DMS79 treated with DMSO at 0.1 percent for 48 hours (cell line): ENCODE measurements at places on chromosomes 13 and 19.
A peak's percentile ranks its signal among the peaks of the same experiment; 100 is the strongest.

- DNase-seq = peak; percentile 7
Observed at GRCh38 chr13:26476111-26476781, 81.2 kb upstream of the WASF3 start.

DNA sequence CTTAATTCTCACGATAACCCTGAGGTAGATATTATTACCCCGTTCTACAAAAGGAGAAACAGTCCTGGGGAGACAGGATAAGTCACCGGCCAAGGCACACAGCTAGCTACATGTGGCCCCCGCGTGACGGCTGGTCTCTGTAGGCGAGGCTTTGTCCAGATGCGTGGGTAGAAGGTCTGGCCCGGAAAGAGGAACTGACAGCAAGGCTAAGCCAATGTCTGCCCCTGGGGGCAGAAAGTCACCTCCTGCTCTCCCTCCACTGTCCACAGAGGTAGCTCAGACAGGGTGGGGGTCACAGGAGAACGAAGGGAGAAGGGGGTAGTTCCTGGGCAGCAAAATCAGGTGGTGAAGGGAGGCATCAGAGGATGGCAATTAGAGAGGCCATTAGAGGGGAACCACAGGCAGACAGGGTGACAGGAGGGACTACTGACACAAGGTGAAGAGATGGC lies 1.8 kb downstream of the APOC4 start:
- DNase-seq = no peak

DNA sequence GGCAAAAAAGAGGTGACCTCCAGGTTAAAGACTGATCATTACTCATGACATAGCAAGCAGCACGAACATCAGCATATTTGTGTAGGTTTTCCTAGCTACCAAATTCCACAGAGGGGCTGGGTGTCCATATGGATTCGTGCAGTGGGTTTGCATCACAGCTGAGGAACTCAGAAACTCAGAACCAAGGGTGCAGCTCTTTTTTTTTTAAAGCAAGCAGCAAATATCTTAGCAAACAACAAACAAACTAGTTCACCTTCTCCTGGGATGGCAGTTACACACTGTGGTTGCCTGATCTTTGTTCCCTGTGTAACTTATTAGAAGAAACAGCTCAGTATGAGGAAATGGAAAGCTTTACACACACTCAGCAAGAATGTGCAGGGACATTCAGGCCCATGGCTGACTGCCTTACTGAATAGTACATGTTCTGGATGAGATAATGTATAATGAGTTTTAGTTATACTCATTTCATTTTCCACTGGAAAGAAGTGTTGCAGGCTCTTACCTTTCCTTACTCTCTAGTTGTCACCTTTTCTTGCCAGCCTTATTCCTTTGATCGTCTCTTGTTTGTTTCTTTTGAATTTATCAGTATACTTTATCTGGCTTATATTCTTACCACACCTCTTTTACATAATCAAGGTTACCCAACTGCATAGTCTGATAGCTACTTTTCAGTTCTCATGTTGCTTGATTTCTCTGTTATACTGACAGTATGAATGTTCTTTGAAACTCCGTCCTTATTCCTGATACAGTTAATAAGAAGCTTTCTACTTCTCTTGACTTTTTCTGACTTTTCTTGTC lies 4.3 kb downstream of the NDFIP2 start:
- no peak for DNase-seq

- DNase-seq = no peak
Observed at GRCh38 chr19:10191347-10191746, 3.4 kb downstream of the DNMT1 start.

- no peak for DNase-seq
Observed at GRCh38 chr13:31037874-31038500, 105.5 kb downstream of the TEX26 start.

DNA sequence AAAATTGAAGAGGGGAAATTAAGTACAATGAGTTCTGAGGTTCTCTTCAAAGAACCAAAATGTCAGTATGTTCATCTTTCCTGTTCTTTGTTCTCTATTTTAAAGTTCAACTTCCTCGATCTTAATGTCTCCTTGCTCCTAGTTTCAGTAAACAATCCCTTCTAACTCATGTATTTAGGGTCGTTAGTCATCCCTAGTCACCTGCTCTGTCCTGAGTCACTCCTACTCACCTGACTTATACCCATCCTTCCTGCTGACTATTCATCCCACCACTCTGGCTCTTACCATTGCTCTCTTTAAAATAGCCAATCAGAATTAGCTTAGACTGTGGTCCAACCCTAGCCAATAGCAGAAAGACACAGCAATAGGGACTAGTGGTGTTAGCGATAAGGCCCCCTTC lies 24.3 kb downstream of the ZNF90 start:
- no peak for DNase-seq

- no peak for DNase-seq
Observed at GRCh38 chr13:46662690-46663089, 109.7 kb downstream of the LRCH1 start.

DNA sequence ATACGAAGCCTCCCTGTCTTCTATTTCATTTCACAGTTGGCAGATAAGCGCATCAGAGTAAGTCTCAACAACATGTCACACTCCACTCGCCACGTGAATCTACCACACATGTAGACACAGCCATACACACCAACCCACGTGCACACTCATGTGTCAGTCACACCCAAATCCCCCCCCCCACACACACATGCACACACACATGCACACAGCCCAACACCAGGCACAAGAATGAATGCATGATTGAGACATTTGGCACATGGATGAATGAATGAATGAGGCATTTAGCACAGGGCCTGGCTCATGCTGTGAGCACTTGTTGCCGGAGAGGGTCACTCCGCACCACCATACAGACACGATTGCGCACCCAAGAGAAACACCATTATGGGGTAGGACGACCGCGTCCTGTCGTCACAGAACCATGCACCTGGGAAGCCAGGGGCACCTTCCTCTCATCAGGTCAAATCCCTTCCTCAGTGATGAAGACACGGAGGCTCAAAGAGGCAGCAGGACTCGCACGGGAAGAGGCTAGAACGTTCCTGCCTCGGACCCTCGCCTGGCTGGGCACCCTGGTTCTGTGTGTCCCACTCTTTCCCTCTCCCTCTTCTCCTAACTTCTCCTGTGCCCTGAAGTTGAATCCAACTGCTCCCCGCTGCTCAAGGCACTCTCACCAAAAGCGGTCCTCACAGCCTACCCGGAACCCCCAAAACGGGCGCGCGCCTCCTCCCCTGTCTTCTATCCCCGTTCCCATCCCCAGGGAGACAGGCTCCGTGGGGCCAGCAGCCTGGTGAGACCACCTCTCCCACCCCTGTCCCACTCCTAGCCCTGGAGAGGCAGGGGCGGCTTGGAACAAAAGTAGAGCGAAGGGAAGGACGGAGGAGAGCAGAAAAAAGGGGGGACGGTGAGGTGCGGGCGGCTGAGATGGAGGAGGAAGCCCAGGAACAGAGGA lies 1.3 kb downstream of the MEIS3 start:
- no peak for DNase-seq

- DNase-seq = peak; percentile 72
Observed at GRCh38 chr13:111165241-111166010, 50.3 kb downstream of the ARHGEF7 start.

GRCh38 chr13:110158226-110158625 lies 148.7 kb downstream of the COL4A1 start:
- DNase-seq = no peak

DNA sequence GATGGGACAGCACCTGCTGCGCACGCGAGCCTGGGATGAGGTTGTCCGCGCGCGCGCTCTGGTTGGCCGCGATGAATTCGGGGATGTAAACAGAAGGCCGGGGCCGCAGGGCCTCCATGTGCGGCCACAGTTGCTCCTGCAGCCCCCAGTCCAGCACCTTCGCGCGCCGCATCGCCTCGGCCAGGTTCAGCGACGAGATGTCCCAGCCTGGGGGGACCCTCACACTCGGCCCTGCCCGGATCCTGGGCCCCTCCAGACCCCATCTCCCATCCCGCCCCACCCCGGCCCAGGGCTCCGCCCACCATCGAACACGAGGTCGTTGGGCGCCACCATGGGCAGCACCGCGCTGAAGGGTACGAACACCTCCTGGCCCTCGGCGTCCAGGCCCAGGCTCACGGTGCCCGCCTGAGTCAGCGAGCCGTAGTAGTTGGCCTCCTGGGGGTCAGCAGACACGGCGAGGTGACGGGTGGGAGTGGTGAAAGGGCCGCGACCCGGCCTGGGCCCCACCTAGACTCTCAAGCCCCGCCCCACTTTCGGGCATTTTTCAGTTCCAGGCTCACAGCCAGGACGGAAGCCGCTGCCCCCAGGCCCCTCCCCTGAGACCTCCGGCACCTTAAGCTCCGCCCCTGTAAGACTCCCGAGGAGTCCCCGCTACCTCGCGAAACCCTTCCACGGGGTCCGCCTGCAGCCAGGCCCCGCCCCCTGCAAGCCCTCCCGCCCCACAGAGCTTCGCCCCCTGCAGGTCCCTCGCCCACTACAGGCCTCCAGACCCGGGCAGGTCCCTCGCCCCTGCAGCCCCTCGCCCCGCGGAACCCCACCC lies 1.1 kb downstream of the ISYNA1 start:
- DNase-seq = peak; percentile 82

DNA sequence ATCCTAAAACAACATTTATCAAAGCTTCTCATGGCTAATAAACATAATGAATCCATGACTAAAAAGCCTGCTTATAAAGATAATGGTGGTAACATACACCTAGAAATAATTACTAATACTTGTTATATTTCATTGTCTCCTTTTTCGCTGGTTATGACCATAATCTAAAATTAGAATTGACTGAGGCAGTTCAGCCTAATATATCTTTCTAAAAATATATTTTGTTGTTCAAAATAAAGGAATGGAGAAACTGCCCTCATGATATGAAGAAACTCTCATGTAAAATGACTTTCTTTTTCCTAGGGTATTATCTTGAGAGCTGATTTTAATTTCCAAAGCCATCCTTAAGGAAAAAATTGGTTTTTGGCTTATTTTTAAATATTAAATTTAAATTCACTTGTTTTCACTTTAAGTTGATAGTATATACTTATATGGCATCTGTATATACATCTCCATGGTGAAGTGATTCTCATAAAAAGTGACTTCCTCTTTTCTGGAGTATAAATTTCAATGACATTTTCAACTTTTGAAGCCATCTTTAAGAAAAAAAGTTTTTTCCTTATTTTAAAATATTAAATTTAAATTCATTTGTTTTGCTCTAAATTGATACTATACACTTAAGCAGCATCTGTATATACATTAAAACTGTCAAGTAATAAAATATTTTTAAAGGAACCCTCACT lies 204.6 kb downstream of the VWA8 start:
- no peak for DNase-seq

DNA sequence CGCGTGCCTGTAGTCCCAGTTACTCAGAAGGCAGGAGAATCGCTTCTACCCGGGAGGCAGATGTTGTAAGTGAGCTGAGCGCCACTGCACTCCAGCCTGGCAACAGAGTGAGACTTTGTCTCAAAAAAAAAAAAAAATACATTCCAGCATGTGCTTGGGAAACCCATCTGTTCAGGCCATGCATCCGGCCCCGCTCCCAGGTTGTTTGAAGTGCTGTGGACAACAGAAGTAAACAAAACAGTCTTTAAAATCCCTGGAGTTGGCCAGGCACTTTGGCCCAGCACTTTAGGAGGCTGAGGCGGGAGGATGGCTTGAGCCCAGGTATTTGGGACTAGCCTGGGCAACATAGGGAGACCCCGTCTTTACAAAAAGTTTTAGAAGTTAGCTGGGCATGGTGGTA lies 3.2 kb upstream of the PTPRS start:
- no peak for DNase-seq

DNA sequence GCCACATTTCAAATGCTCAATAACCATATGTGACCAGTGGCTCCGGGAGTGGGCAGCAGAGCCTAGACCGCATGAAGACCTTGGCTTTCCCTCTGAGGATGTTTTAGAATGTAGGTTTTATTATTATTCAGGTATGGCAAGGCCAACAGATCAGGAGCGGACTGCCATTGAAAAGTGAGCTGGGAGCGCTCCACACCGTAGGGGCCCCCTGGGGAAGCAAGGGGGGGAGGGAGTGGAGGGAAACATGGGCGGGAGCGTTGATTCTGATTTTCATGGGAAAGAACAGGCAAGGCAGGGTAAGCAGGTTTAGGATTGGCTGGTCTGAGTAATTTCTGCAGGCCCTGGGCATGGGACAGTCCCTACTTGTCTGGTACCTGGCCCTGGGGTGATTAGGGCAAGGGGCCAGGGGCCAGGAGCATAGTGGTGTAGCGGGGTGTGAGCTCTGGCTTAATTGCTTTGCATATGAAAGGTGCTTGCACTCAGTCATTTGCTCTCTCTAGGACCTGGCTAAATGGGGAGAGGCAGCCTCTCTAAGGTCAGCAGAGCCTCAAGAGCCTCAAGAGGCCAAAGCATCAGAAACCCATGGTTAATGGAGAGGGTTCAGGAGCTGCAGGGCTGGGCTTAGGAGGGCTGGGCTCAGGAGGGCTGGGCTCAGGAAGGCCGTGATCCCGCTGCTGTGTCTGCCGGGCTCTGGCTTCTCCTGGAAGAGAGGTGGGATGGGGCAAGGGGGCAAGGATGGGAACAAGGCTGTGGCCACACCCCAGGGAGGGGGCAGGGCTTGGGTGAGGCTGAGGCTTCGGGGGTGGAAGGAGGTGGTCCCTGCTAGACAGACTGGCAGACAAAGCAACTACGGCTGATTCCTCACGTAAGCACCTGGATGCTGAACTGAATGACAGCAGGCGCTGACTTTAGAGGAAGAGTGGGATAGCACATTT lies 82.0 kb upstream of the WASF3 start:
- peak; percentile 2 for DNase-seq

GRCh38 chr13:21069561-21070004 lies 8.2 kb upstream of the LATS2 start:
- no peak for DNase-seq

- no peak for DNase-seq
Observed at GRCh38 chr19:8340341-8341096, 2.5 kb downstream of the KANK3 start.

GRCh38 chr19:5086725-5087439 lies 118.0 kb downstream of the KDM4B start:
- DNase-seq = peak; percentile 93

DNA sequence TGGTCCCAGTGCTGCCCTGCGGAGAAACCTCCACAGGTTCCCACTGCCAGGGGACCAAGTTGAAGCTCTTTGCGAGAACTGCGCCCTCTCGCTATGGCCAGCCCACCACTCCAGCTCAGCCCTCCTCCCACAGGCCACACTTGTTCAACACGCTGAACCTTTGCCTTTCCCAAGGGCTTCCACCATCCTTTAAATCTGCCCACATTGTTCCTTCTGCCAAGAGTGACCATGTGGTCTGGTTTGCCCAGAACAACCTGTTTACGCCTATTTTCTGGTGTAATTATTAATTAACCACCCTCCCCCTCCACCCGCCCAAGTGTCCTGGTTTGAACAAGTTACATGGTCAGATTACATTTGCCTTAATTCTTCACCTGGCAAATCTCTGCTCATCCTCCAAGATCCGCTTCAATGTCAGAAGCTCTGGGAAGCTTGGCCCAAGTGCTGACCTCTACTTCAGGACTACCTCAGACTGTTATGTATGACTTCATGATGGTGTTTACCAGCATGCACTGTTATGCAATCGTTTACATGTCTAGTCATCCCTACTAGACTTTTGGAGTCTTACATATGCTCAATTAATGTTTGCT lies 12.0 kb upstream of the USP12 start:
- no peak for DNase-seq
